ENCODE measurements at places on chromosomes 7 and 10.

- DNase-seq = no peak
These were observed 158.8 kb downstream of the WDR37 start for GRCh38 chr10:1214882-1215540.

- no peak for DNase-seq
These were observed 45.1 kb downstream of the AMZ1 start for GRCh38 chr7:2732959-2733584.

GRCh38 chr7:113936535-113936934, 17.7 kb upstream of the PPP1R3A start:
- DNase-seq = no peak

DNA sequence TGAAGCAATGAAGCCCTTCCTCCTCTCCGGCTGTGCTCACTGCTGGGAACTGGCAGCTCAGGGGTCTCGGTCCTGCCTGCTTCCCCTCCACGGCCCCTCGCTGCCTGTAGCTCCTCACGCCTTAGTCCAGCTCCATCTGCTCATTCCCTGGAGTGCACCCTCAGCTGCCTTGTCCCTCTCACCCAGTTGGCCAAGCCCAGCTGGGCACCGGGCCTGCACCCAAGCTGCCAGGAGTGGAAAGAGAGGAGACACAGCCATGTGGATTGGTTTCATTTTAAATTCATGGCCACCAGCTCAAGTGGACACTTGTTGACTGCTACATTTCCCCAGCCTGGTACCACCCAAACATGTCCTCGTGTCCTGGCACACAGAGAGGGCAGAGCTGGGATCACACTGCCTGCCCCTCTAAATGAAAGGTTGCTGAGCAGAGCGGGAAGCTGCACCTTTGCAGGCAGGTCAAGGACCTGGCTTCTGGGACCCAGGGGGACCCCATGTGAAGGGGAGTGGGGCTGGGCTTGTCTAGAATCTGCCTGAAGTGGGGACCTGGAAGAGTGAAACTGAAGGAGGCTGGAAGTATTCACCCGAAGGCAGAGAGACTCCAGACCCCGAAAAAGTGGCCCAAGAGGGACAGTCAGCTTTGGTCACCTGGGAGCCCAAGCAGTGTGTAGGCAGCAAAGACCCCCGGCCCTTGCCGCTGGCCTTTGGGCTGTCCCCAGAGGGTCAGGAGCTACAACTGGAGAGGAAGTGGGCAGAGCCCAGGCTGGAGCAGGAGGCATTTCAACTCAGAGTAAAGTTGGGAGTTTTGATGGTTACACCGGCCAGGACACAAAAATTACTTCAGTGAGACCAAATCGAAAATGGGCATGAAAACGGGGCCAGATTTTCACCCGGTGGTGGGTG, 15.0 kb upstream of the BNIP3 start:
- DNase-seq = no peak

DNA sequence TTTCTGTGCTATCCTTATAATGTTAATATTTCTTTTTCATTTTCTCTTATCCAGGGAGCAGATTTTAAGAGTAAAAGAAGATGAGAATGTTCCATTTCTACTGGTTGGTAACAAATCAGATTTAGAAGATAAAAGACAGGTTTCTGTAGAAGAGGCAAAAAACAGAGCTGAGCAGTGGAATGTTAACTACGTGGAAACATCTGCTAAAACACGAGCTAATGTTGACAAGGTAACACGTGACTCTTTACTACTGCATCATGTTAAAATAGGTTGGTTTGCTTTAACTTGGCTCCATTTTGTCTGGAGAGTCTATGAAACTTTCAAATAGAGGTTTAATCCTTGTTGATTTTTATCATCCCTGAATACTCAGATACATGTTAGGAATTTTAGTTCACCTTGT, 73.3 kb downstream of the RALA start:
- no peak for DNase-seq

- no peak for DNase-seq
These were observed 384.7 kb downstream of the MDFIC start for GRCh38 chr7:115306586-115306985.

DNA sequence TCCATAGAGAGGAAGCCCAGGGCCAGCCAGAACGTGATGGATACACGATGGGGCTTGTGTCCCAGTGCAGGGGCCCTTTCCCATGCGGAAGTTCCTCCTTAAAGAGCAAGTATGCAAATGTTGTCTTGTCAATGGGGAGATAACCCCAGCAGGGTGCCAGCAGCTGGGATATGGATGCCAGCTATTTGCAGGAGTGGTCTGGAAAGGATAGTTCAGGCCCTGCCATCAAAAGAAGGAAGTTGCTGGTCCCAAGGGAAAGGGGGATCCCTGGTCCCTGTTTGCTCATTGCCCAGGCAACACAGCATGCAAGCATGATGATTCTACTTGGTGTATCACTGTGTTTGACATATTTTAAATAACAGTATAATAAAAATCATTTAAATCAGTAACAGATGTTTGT, 73.1 kb upstream of the HECW1 start:
- DNase-seq = no peak

DNA sequence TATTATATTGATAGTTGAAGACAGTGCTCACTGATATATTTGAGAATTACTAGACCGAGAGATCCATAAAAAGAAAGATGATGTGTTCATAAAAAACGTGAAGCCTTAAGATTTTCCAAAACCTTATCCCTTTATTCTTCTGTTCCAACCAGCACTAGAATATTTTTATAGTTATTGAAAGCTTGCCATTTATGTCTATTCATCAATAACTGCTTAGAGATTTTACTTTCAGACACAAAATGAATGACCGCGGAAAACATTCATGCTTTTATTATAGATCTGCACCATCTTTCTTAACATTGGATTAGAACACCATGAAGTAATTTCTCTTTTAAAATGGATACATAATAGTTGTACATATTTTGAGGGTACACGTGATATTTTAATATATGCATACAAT, 77.6 kb downstream of the FBXL13 start:
- DNase-seq = no peak

DNA sequence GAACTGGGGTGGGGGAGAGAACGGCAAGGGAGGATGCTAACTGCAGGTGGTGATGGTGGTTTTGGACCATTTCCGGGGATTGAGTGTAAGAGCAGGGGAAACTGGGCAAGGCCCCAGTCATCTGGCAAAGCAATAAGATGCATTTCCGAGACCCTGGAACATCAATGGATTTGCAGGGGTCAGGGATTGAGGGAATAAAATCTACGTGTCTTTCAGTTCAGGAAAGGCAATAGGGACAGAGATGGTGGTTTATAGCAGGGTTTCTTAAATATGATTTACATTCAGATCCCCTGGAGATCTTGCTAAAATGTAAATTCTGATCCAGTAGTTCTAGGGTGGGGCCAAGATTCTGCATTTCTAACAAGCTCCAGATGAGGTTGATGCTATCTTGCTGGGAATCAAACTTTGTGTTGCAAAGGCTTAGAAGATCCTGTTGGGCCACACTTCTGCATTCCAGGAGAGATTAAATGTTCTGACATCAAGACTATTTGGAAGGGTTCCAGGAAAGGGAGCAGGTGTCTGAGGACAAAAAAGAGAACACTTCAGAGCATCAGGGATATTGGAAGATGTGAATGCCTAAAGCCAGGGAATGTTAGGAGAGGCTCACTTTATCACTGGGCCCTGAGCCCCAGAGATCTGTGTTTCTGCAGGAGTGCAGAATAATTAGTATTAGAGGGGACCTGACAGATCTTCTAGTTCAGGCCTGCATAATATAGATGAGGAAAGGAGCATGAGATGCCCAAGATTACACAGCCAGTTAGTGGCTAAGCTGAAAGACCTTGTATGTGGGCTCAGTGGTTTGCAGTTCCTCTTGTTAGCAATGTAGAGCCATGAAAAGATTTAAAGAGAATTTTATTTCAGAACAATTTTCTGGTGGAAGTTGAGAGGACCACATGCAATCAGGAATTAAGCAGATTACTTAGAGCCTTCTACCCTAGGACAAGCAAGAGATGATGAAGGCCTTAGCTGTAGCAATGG, 32.4 kb downstream of the BLNK start:
- DNase-seq = no peak
